ENCODE measurements at places on chromosomes 13 and 19.

- no peaks in the 10 kb centered on the region for H3K27me3 ChIP-seq
- peak overlapping the region; percentile 81 for H3K27ac ChIP-seq
- peaks cover 20% of the 10 kb centered on the region for H3K36me3 ChIP-seq
These were observed 8.1 kb downstream of the RINL start for GRCh38 chr19:38869836-38870607.

DNA sequence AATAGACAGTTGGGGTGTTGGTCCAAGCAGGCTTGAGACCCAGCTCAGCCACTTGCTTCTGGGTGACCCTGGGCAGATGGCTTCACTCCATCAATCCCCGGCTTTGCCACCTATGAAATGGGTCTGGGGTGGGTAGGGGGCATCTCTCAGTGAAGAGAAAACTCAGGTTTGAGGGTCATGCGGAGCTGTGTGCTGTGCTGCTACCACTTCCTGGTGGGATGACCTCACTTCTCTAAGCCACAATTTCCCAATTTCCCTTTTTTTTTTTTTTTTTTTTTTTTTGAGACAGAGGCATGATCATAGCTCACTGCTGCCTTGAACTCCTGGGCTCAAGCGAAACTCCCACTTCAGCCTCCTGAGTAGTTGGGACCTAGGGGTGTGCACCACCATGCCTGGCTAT, 4.6 kb upstream of the PLAUR start:
- no peak overlapping the region for H3K4me3 ChIP-seq
- H3K27ac ChIP-seq: no peak overlapping the region
- H3K4me1 ChIP-seq: peaks cover 7% of the 10 kb centered on the region
- H3K36me3 ChIP-seq: no peaks in the 10 kb centered on the region
- DNase-seq: no peak

DNA sequence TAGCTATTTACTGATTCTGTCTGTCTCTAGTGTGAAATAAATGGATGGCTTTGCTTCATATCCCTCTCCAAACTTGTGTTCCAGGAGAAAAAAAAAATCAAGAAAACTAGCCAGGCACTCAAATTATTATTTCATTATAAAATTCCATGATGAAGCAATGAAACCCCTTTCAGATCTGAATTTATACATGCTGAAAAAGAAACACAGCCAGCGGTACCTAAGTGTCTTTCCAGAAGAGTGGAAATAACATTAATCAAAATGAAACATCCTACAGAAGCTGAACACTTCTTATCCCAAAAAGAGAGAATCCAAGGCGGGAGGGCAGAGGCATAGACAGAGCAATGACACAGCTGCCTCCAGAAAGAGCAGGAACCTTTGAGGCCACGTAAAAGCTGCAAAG, 15.9 kb downstream of the ENOX1 start:
- H3K4me1 ChIP-seq: no peaks in the 10 kb centered on the region
- H3K27me3 ChIP-seq: no peaks in the 10 kb centered on the region
- no peak overlapping the region for H3K27ac ChIP-seq
- H3K36me3 ChIP-seq: no peaks in the 10 kb centered on the region
- H3K4me3 ChIP-seq: no peak overlapping the region

GRCh38 chr19:1917146-1917545, 11.9 kb downstream of the ADAT3 start:
- H3K27me3 ChIP-seq: no peaks in the 10 kb centered on the region
- no peak for DNase-seq
- no peak overlapping the region for H3K4me3 ChIP-seq
- no peaks in the 10 kb centered on the region for H3K4me1 ChIP-seq

- H3K27me3 ChIP-seq: no peaks in the 10 kb centered on the region
- H3K36me3 ChIP-seq: no peaks in the 10 kb centered on the region
- H3K4me1 ChIP-seq: peaks cover 1% of the 10 kb centered on the region
- no peak for DNase-seq
These were observed 105.7 kb upstream of the KL start for GRCh38 chr13:32910530-32910929.

GRCh38 chr19:45275370-45275971, 24.4 kb downstream of the MARK4 start:
- H3K36me3 ChIP-seq: peaks cover 38% of the 10 kb centered on the region
- H3K4me3 ChIP-seq: no peak overlapping the region
- H3K27me3 ChIP-seq: no peaks in the 10 kb centered on the region

GRCh38 chr13:25181597-25181996, 9.5 kb upstream of the AMER2 start:
- peaks cover 18% of the 10 kb centered on the region for H3K27me3 ChIP-seq
- DNase-seq: no peak
- no peak overlapping the region for H3K27ac ChIP-seq
- no peaks in the 10 kb centered on the region for H3K36me3 ChIP-seq

DNA sequence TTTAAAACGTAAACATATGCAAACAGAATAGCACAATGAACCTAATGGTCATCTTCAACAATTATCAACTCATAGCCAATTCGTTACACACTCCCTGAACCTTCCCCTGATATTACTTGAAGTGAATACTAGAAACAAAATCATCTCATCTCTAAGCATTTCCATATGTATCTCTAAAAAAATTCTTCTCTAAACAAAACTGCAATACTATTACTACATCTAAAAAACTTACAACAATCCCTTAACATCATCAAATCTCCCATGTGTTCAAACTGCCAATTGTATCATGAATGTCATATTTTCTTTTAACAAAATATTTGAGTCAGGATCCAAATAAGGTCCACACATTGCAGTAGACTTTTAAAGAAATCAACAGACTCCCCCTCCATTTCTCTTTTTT, 61.4 kb downstream of the FRY start:
- DNase-seq: no peak
- H3K4me1 ChIP-seq: no peaks in the 10 kb centered on the region
- H3K36me3 ChIP-seq: no peaks in the 10 kb centered on the region

DNA sequence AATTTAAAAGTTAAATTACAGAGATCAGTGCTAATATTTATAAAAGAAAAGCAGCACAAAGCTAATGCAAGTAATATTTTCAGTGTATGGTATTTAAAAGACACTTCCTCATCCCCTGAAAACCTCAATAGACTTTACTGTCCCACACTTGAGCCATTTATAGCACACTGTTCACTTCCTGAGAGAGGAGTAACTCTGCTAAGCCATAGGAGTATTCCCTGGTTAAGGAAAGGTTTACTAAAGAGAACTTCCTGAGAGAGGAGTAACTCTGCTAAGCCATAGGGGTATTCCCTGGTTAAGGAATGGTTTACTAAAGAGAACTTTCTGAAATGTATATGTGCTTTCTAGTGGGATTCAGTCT, 159.4 kb downstream of the NHLRC3 start:
- no peaks in the 10 kb centered on the region for H3K36me3 ChIP-seq
- H3K4me1 ChIP-seq: no peaks in the 10 kb centered on the region
- H3K27ac ChIP-seq: no peak overlapping the region
- no peak overlapping the region for H3K4me3 ChIP-seq
- peaks cover 3% of the 10 kb centered on the region for H3K27me3 ChIP-seq
- no peak for DNase-seq

GRCh38 chr19:23436944-23437343, 41.7 kb upstream of the ZNF91 start:
- H3K36me3 ChIP-seq: no peaks in the 10 kb centered on the region
- H3K4me1 ChIP-seq: no peaks in the 10 kb centered on the region
- no peak for DNase-seq
- H3K4me3 ChIP-seq: no peak overlapping the region

DNA sequence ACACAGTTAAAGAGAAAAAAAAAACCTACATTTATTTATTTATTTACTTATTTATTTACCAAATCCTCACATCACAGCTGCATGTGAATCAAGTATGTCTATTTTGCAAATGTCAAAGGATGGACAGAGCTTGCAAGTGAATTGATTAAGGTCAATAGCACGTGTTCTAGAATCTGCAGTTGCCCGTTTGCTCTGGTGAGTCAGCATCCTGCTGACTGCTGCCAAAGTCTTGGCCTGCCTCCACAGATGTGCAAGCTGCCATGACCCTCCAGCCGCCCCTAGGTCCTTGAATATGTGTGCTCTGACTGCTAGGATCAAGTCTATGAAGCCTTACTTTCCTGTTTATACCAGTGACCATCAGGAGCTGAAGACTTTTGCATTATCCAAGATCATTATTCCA, 320.6 kb downstream of the GPC5 start:
- no peak overlapping the region for H3K27ac ChIP-seq
- no peak for DNase-seq
- no peaks in the 10 kb centered on the region for H3K27me3 ChIP-seq
- no peaks in the 10 kb centered on the region for H3K36me3 ChIP-seq
- no peak overlapping the region for H3K4me3 ChIP-seq

- no peaks in the 10 kb centered on the region for H3K4me1 ChIP-seq
- peaks cover 3% of the 10 kb centered on the region for H3K27me3 ChIP-seq
- no peak for DNase-seq
- H3K36me3 ChIP-seq: no peaks in the 10 kb centered on the region
These were observed 41.0 kb upstream of the CNMD start for GRCh38 chr13:52780611-52781010.

DNA sequence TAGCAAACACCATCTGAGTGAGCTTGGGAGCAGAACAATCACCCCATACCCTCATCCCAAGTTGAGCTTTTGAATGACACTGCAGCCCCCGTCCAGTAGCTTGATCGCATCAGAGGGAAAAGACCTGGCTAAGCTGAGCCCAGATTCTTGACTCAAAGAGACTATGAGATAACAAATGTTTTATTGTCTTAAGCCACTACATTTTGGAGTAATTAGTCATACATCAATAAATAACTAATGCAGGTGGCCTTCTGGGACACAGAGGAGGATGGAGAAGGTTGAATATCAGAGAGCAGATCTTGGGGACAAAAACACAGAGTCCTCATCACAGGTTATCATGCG, 24.6 kb upstream of the IGSF23 start:
- no peak overlapping the region for H3K4me3 ChIP-seq
- H3K27ac ChIP-seq: no peak overlapping the region
- no peaks in the 10 kb centered on the region for H3K4me1 ChIP-seq
- H3K36me3 ChIP-seq: no peaks in the 10 kb centered on the region

DNA sequence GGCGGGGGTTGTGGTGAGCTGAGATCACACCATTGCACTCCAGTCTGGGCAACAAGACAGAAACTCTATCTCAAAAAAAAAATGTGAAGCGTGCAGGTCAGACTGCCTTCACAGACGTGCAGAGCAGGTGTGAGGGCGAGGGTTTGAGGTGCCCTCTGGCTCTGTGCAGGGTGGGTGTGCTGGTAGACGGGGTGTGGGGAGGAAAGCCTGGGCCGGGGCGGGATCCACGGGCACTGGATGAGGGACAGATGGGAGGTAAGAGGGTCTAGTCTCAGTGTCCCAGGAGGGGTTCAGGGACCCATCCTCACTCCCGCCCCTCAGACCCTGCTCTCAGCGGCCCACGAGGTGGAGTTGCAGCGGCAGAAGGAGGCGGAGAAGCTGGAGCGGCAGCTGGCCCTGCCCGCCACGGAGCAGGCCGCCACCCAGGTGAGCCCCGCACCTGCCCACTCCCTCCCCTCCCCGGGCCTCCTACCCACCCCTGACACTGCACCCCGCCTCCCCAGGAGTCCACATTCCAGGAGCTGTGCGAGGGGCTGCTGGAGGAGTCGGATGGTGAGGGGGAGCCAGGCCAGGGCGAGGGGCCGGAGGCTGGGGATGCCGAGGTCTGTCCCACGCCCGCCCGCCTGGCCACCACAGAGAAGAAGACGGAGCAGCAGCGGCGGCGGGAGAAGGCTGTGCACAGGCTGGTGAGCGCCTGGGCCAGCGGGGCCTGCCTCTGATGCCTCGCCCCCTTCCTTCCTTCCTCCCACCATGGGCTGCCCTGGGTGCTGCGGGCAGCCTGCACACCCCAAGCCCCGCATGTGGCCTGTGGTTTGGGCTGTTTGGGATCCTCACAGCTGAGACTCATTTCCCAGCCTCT, 9.1 kb downstream of the NOP53 start:
- peaks cover 83% of the 10 kb centered on the region for H3K36me3 ChIP-seq
- H3K27ac ChIP-seq: no peak overlapping the region
- peaks cover 2% of the 10 kb centered on the region for H3K4me1 ChIP-seq
- H3K27me3 ChIP-seq: no peaks in the 10 kb centered on the region
- H3K4me3 ChIP-seq: no peak overlapping the region

DNA sequence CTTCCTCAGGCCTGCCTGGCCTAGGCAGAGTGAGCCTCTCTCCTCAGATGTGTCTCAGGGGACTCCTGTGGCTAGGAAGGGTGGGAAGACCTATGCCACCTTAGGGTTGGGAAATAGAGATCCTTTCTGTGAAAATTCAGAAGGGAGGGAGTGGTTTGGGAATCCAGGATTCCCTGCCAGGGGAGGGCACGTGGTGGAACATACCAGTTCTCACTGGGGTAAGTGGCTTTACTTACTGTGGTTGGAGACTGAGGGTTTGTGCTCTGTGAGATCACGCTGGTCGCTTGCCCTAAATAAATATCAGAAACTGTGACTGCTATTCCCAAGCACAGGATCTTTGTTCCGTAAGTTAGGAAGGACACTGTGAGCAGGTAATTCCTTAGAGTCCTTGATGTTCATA, 16.9 kb downstream of the CEACAM1 start:
- H3K36me3 ChIP-seq: peaks cover 9% of the 10 kb centered on the region

GRCh38 chr19:40335855-40336600, 12.2 kb downstream of the C19orf47 start:
- H3K36me3 ChIP-seq: peaks cover 50% of the 10 kb centered on the region
- DNase-seq: no peak
- no peak overlapping the region for H3K27ac ChIP-seq
- H3K27me3 ChIP-seq: no peaks in the 10 kb centered on the region

GRCh38 chr19:35739275-35740107, 2.8 kb downstream of the IGFLR1 start:
- peaks cover 36% of the 10 kb centered on the region for H3K36me3 ChIP-seq
- H3K27me3 ChIP-seq: no peaks in the 10 kb centered on the region
- H3K4me3 ChIP-seq: peak overlapping the region; percentile 44
- peak overlapping the region; percentile 5 for H3K27ac ChIP-seq
- peaks cover 68% of the 10 kb centered on the region for H3K4me1 ChIP-seq

DNA sequence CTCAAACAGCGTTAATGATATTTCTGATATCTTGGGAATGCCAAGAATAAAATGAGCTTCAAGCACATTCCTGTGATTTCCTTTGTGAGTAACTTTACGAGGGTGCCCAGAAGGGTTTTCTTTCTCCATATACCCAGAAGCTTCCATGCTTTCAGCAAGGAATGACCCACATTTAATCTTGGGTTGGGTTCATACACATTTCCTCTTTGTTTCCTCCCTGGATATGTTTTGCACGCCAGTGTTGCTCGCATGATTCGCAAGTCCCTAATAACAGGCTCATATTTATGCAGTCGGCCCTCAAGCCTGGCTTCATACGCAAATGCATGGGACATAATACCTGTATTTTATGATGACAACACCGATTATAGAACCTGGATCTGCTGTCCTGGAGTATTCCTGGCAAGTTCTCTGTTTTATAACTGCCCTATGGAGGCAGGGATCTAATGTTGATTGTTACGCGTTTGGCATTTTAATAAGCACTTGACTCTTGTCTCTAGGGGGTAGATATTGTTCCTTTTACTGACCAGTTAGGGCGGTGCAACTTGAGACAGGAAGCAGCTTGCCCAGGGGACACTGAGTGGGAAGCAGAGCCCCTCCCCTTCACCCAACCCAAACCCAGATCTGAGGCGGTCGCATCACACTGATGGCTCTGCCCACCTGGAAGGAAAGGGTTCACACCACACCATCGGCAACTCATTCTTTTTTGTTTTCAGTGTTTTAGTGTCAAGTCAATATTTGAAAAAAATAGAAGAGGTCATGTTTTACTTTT, 220.4 kb upstream of the SOX1 start:
- no peaks in the 10 kb centered on the region for H3K36me3 ChIP-seq
- no peak overlapping the region for H3K27ac ChIP-seq
- no peaks in the 10 kb centered on the region for H3K27me3 ChIP-seq
- no peak overlapping the region for H3K4me3 ChIP-seq

Data from CD4-positive, CD25-positive, alpha-beta regulatory T cell (primary cell).